Cerebellum (tissue), 4 donors: ENCODE measurements at places on chromosomes 11 and 22. TPM values are rescaled to one million over a fixed set of nuclear protein-coding genes. Genes with fewer than 3 reads are reported as not detected.

MS4A6A gene
- 3.3 TPM for total RNA-seq

SMC1B gene
- total RNA-seq, result not detected

SLC17A6 gene
- 15.8 TPM for total RNA-seq

SLC22A9 gene
- total RNA-seq, result not detected

FBXO3 gene
- 52.0 TPM for total RNA-seq

IGF2 gene
- total RNA-seq, result 65.1 TPM

NPAS4 gene
- 0.18 TPM for total RNA-seq

OR5B21 gene
- not detected for total RNA-seq

OR52A1 gene
- total RNA-seq, result not detected

TRIM49 gene
- total RNA-seq, result not detected

RCN1 gene
- total RNA-seq, result 59.7 TPM

PNPLA3 gene
- total RNA-seq, result 7.7 TPM
